ENCODE measurements at places on chromosomes 6 and 20.

GRCh38 chr6:39273406-39273821 is 40.8 kb downstream of the KCNK17 start:
- DNase-seq: no peak

- no peak for DNase-seq
Measured at GRCh38 chr6:137044366-137045221, at the start of gene IL20RA. Gene IL20RA (minus strand): TSS chr6:137044965. CDS start chr6:137044728, 237 bp downstream.

- no peak for DNase-seq
Measured at GRCh38 chr20:47944682-47945081, 159.4 kb upstream of the SULF2 start.

DNA sequence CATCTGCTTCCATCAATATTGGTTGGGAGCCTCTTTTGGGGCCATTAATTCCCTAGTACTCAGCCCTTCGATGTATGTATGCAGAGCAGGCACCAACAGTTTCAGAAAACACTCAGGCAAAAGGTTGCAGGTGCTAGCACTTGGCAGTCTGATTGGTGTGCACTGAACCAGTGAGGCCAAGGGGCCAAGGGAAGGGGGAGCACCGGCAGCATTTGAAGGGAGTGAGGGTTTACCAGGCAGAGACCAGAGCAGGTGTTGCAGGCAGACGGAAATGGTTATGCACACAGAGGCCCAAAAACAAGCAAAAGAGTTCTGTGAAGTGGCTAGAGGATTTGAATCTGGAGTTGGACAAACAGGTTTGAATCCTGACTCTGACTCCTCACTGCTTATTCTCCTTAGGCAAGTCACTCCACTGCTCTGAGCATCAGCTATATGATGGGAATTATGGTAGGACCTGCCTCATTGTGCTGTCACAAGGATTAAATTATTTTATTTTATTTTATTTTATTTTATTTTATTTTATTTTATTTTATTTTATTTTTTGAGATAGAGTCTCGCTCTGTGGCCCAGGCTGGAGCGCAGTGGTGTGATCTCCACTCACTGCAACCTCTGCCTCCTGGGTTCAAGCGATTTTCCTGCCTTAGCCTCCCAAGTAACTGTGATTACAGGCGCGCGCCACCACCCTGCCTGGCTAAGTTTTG is 58.1 kb upstream of the SHLD1 start:
- no peak for DNase-seq

DNA sequence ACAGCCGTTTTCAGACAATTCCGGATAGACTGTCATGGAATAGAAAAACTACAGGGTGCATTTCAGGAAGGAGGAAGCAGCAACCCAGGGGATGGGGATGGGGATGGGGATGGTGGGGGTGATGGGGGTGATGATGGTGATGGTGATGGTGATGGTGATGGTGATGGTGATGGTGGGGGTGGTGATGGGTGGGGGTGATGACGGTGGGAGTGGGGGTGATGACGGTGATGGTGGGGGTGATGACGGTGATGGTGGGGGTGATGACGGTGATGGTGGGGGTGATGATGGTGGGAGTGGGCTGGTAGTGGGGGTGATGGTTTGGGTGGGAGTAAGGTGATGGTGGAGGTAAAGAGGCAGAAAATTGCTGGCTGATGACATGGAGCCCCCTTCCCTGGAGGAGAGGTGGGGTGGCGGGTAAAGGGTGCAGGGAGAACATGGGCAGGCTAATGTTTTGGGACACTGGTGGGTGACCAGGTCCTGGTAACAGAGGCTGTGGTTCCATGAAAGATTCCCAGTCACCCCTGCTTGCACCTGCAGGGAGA is 17.5 kb downstream of the LAMA5 start:
- no peak for DNase-seq

- no peak for DNase-seq
Measured at GRCh38 chr20:61538183-61538942, 286.3 kb downstream of the CDH4 start.

DNA sequence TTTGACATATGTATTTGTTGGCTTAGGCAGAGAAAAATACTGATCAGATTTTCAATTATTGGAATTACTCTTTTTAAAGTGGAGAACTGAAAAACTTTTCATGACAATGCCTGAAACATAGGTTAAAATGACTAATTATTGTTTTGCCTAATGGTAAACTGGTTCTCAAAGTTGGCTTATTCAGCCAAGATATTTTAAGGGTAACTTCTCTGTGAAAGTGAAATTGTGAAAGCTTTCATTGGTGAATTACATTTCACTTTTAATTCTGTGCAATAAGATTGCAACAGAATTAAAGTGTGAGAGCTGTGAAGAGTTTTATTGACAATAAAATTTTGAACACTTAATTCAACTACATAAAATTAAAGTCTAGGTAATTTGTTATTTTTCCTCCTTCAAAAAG is 24.5 kb downstream of the KIAA0408 start:
- DNase-seq: no peak

GRCh38 chr6:21519642-21520041 is 73.9 kb upstream of the SOX4 start:
- no peak for DNase-seq

GRCh38 chr20:32098786-32099185 is 10.7 kb upstream of the TM9SF4 start:
- no peak for DNase-seq

DNA sequence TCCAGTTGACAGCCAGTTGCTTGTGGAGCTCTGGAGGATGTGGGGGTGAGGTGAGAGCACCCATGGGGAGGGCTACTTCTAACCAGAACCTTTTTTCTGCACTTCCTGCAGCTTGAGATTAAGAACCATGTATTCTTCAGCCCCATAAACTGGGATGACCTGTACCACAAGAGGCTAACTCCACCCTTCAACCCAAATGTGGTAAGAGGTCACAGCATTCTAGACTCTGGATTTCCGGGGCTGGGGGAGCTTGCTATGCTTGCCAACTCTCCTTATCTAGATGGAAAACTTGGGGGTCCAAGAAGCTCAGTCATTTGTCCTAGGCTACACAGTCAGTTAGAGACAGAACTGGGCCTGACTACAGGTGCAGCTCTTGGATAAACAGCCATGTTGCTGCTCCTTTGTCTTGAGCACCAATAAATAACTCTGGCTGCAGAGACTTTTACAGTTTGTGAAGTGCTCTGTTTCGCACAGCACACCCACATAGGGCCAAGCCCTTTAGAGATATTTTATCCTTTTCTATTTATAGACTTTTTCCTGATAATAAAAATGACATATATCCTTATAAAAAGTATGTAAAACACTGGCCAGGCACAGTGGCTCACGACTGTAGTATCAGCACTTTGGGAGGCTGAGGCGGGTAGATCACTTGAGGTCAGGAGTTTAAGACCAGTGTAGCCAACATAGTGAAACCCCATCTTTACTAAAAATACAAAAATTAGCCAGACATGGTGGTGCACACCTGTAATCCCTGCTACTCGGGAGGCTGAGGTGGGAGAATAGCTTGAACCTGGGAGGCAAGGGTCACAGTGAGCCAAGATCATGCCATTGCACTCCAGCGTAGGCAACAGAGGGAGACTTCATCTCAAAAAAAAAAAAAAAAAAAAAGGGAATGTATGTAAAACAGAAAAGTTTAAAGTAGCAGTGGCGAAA is 10.6 kb upstream of the IFT52 start:
- no peak for DNase-seq

- DNase-seq: no peak
Measured at GRCh38 chr20:49319208-49319809, 41.5 kb upstream of the ZNFX1 start.

- no peak for DNase-seq
Measured at GRCh38 chr6:135251498-135252441, 70.7 kb downstream of the MYB start.

- no peak for DNase-seq
Measured at GRCh38 chr6:2029130-2029794, 216.1 kb downstream of the GMDS start.

- no peak for DNase-seq
Measured at GRCh38 chr6:160742090-160742489, 40.0 kb downstream of the PLG start.

DNA sequence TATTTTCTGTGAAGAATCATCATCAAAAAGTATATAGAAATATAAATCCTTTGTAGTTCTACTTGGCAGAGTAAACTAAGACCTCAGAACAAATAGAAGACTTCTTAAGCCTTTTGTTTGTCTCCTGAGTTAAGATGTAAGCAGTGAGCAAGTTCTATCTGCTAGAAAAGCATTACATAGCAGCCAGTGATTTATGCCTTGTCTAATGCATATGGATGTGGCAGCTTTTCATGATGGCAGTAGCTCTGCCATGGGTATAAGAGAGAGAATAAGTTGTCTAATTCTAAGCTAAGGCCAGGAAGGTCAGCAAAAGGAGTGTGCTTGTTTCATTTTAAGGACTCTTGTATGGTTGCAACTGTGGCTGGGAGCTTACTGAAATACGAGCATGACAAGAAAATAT is 920.2 kb downstream of the GRIK2 start:
- DNase-seq: no peak

DNA sequence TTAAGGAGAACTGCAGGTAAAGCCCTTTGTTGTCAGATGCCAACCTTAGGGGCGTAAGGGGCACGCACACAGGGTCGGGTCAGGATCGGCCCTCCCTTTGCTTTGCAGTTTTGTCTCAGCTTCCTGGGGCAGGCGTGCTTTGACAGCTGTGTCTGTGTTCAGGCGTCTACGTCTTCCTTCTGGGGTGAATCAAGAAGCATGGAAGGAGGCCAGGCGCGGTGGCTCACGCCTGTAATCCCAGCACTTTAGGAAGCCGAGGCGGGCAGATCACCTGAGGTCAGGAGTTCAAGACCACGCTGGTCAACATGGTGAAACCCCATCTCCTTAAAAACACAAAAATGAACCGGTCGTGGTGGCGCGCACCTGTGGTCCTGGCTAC is 1.3 kb downstream of the ZGPAT start:
- no peak for DNase-seq

DNA sequence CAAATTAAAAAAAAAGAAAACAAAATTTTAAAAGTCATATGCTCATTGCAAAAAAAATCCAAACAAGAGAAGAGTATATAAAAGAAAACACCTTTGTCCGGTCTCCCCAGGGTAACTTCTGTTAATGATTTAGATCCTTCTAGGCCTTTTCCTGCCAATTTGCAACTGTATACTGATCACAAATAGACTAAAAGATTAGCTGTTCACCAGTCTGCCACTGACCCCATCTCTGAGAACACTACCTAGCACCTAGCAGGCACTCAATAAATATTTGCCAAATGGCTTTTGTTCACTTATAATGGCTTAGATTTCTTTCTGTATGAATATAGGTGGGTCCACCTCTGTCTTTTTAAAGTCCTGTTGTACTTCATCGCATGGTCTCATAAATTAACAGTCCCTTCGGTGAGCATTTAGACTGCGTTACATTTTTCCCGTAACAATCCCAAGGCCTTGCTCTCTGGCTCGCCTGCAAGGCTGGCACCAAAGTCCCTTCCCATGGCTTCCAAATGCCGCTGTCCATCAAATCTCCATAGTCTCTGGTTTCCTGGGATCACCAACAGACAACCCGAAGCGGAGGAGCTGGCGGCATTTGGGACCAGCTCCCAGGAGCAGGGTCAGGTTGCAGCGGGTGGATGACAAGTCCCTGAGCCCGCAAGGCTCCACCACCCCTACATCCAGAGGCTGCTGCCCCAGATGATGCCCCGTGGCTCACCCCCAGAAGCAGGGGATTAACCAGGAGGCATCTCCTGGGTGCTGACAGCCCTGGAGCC is 11.8 kb downstream of the JPH2 start:
- DNase-seq: no peak

- no peak for DNase-seq
Measured at GRCh38 chr20:31691646-31692275, 30.9 kb downstream of the BCL2L1 start.

DNA sequence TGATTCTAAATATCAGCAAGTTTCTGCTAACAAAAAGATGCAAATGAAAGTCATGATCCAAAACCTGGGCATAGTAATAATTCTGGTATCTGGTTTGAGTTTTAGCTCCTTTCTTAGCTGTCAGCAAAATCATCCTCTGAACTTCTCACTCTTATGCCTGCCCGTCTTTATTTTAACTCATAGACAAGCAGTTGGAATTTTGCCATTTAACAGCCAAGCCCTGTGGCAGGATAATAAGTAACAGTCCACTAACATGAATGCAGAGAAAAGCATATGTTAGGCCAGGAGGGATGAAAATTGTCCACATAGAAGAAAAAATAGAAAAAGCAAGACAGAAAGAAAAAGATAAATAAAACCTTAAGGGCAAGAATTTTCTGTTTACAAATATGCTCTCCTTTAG is 170.0 kb upstream of the LAMA2 start:
- DNase-seq: no peak

- DNase-seq: no peak
Measured at GRCh38 chr20:62486484-62486883, 10.7 kb upstream of the GATA5 start.

GRCh38 chr20:45183084-45183483 is 8.4 kb downstream of the PI3 start:
- no peak for DNase-seq

GRCh38 chr6:78746457-78746856 is 120.9 kb upstream of the IRAK1BP1 start:
- no peak for DNase-seq

DNA sequence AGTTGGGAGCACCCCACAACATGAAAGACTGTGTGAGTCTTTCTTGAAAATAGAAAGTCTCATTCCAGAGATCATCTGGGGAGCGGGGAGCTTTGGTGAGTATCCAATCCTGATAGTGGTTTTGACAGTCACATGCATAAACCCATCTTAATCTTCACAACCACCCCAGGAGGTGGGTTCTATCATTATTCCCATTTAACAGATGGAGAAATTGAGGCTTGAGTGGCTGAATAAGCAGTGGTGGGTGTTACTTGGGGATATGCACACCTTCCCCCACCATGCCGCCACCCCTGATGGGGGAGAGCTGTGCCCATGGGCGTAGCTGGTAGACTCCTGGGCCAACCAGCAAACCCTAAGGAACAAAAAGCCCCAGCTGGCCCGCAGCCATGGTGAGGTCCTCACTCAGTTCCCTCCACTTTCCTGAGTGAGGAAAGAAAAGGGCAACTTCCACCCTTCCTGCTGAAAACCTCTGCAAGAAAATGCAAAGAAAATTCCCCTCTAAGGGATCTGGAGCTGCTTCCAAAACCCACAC is 99.8 kb downstream of the SNX5 start:
- DNase-seq: no peak
